ENCODE measurements at places on chromosomes 12 and 14.

DNA sequence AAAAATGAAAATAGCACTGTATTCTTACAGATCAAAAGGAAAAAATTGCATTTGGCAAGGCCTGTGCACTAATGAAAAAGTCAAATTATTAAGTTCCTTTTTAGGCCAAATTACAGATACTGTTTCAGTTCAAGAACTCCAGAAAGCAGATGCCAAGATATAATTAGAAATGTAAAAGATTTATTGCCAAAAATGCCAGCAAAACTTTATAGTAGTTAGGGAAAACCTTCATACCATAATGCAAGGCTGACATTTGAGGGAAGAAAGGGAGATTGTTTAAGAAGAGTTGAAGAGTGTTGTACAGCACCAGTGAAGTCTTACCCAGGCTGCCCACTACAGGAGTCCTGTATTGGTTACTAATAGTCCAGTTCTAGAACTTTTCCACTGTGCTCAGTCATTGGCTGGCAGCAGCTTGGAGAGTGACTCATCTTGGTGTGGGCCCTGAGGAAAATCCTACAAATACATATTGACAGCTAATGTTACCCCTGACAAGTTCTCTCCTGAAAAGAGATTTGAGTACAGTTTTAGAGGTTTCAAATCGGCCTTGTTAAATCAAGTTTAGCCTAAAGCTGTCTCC is 600.4 kb downstream of the C12orf50 start:
- no peak for DNase-seq

- DNase-seq: no peak
Measured at GRCh38 chr14:64953661-64954060, 11.1 kb upstream of the GPX2 start.

GRCh38 chr12:65313719-65314317 is 35.3 kb downstream of the MSRB3 start:
- DNase-seq: no peak

GRCh38 chr14:60861545-60862140 is 119.2 kb downstream of the TRMT5 start:
- DNase-seq: no peak

- DNase-seq: no peak
Measured at GRCh38 chr12:117098024-117098360, 1.2 kb downstream of the TESC start.

DNA sequence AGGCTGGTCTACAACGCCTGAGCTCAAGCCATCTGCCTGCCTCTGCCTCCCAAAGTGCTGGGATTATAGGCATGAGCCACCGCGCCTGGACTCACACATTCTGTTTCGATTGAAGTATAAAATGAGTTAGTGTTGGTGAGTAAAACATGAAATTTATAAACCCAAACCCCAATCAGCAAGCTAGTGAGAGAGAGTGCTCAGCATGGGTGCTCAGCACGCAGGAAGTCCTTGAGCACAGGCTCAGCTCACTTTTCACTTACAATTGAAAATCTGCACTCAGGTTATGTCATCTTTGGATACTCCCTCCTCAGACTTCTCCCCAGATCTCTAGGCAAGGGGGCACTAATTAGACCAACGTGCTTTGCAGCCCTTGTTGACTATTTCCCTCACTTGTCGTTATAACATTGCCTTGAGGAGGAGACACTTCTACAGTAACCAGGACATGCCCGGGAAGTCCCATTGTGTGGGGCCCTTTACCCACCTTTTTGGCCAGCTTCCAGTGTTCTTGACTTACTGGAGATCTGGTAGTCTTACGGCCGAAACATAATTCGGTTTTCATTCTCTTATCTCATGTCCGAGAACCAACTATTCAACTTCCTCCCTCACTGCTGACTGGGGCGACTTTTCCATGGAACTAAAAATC is 68.5 kb upstream of the AMN1 start:
- DNase-seq: no peak

DNA sequence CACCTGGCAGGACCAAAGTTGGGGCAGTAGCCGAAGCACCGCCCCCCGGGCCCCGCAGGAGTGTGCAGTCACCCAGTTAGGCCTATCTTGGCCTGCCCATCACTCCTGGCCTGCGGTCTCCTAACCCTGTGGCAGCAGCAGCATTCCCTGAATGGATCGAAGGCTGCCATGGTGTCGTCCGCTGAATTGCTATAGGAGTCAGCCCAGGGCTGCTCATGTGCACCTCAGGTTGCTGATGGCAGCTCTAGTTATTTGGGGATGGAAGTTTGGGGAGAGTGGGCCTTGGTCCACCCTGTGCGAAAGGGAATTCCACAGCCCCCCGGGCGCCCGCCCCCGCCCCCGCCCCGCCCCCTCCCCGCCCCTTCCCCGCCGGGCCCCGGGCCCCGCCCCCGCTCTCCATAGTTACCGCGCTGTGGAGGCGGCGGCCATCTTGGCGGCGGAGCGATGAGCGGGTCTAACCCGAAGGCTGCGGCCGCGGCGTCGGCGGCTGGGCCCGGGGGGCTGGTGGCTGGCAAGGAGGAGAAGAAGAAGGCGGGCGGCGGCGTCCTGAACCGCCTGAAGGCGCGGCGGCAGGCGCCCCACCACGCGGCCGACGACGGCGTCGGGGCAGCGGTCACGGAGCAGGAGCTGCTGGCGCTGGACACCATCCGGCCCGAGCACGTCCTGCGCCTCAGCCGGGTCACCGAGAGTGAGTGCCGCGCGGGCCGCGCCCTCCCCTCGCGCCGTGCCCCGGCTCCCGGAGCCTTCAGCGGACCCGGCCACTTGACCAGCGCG is at the start of gene UNC119B:
UNC119B (plus strand) TSS at position 428 of the 774 bp plus-strand sequence; CDS start at position 445, 17 bp downstream.
- DNase-seq: peak; percentile 75

DNA sequence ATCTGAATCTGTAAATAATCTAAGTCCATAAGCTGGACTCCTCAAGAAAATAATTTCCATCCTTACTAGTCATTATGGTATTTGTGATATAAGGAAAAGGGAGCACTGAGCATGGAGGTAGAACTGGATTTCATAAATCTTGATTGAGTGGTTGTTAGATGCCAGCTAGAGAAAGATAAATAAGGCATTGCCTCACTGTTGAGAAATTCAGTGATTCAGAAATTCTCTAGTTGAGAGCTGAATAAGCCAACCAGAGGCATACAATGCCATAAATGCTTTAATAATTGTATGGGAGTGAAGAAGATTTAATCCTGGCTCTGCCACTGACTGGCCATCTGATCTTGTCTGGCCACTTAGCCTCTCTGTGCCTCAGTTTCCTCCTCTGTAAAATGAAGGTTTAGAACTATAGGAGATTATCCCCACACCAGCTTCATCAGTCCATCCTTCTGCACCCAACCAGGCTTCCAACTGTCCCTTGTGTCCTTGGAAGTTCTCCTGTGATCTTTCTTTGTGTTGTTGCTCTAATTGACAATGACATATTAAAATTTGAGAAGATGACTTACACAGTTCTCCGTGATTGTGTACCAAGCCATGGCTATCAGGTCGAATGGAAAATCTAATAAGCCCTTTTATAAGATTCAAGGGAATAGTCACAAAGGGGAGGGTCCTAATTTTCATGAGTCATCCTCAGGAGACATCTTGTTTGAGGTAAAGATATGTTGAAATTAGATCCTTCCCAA is 394.3 kb downstream of the EGLN3 start:
- no peak for DNase-seq

GRCh38 chr12:76726626-76727025 is 37.3 kb upstream of the ZDHHC17 start:
- no peak for DNase-seq

DNA sequence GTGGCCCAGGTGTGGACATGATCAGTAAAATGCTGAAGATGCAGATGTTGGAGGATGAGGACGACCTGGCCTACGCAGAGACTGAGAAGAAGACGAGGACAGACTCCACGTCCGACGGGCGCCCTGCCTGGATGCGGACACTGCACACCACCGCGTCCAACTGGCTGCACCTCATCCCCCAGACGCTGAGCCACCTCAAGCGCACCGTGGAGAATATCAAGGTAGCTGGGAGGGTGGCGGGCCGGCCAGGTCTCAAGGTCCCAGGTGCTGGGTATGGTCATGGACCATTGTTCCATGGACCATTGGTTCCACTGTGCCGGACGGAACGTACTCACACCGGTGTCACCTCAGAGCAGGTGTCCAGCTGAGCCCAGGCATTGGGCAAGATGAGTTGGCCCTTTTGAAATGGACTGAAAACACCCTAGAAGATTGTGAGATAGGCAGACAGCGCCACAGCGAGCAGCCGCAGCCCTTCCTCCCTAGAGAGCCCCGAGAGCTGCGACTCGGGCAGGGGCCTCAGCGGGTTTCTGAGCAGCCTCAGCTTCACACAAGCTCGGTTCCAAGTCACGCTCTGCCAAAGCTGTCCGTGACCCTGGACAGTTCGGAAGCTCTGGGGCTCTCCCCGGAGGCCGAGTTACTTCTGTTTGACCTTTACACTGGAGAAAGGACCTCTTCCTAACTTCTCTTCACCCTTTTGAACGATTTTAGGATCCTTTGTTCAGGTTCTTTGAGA is 38.9 kb downstream of the HSP90AA1 start:
- no peak for DNase-seq

DNA sequence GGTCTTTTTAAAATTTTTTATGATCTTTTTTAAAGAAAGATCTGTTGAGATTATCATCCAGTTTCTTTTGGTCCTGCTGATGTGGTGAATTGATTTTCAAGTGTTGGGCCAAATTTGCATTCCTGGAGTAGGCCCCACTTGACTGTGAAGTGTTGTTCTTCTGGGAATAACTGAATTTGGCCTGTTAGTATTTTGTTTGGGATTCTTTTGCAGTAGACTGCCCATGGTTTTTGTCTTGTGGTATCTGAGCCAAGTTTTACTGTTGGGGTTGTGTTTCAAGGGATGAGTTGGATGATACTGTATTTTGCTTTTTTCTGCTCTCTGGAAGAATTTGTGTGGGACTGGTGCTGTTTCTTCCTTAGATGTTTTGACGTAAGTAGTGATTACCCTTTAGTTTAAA is 4.0 kb upstream of the SYCP3 start:
- no peak for DNase-seq

- no peak for DNase-seq
Measured at GRCh38 chr12:21906919-21907493, 34.2 kb downstream of the ABCC9 start.

GRCh38 chr12:117986705-117987469 is 18.1 kb upstream of the KSR2 start:
- no peak for DNase-seq

GRCh38 chr14:82070040-82070439 is 536.4 kb upstream of the SEL1L start:
- no peak for DNase-seq

DNA sequence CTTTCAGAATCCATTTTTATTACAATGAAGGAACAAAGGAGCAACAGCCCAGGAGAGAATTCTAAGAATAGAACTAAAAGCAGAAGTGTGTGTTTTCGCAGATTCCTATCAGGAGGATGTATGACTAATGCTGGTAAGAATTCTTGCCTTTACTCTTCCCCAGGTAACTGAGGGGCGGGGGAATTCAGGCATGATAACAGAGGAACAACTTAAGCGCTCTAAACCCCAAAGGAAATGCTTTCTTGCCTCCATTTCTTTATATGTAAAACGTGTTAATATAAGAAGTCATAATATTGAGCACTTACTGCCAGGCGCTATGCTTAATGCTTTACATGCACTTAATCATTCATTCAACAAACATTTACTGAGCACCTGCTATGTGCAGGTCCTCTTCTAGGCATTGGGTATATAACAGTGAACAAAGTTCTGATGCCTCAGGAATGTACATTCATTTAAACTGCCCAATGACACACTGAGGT is 4.5 kb downstream of the HCAR1 start:
- peak; percentile 32 for DNase-seq

DNA sequence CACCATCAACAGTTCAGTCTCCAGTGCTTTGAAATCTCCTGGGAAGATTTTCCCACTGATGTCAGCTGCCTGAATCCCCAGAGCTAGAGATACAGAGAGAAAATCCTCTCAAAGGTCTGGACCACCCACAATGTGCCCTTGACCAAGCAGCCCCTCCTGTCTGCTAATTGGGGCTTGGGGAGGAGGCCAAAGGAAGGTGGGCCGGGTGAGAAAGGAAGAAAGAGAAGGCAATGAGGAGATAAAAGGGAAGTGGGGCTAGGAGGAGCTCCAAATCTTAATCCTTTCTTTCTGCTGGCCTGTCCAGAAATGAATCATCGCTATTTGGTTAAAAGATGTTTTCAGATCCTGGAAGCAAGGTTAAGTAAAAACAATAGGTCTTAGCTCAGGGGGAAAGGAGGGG is 322.9 kb downstream of the BCL11B start:
- DNase-seq: no peak

GRCh38 chr12:109753959-109754358 is 40.3 kb downstream of the FAM222A start:
- DNase-seq: no peak

- no peak for DNase-seq
Measured at GRCh38 chr14:75562089-75562488, 16.3 kb upstream of the FLVCR2 start.

DNA sequence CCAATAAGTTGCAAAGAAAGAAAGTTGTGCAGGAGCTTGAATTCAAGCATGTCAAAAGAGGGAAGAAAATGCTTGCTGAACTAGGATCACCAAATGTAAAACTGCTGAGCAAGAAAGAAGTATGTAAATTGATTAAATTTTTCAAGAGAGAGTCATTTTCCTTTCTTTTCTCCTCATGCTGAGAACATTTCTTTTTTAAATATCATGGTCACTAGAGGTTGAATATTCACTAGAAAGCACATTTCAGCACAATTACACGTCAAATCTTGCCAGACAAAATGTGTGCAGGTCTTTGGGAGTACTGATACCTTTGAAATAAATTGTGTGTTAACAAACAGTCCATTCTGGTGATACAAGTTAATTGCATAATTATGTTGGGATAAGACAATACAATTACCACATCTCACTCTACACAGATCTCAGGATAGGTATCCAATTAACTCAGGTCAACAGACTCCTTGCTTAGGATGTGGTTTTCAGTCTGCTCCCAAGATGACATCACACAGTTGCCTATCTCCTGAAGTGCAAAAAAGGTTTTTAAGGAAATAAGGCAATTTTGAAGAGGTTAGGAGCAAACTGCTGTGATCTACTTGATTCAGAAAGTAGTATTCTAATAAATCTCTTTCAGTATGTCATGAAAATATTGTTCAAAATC is 862.2 kb downstream of the RPS29 start:
- DNase-seq: no peak

DNA sequence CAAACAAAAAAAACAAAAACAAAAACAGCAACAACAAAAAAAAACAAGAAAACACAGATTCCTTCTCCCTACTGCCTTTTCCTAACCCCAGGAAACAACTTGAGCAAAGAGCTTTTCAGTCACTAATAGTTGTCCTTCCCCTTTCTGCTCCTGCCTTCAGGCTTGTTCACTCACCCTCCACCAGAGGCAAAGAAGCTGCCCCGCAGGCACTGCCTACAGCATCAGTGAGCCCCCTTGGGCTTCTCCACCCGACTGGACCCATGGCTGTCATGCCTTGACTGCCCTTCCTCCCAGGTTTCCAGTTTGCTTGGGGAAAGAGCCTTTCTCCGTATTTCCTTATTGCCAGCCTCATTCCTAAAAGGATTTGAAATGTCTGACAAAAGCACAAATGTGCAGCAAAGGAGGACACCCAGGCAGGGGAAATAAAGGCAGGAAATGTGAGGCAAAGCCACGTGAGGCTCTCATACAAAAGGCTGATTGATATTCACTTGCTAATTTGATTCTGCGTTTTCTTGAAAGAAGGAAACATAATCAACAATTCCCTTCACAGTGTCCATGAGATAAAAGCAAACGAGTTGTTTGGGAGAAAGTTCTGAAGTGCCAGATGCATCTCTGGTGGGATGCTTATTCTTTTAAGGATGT is 85.7 kb downstream of the GPATCH2L start:
- DNase-seq: no peak
